NCI-H345 (cell line): ENCODE measurements at places on chromosomes 5 and 9.

DNA sequence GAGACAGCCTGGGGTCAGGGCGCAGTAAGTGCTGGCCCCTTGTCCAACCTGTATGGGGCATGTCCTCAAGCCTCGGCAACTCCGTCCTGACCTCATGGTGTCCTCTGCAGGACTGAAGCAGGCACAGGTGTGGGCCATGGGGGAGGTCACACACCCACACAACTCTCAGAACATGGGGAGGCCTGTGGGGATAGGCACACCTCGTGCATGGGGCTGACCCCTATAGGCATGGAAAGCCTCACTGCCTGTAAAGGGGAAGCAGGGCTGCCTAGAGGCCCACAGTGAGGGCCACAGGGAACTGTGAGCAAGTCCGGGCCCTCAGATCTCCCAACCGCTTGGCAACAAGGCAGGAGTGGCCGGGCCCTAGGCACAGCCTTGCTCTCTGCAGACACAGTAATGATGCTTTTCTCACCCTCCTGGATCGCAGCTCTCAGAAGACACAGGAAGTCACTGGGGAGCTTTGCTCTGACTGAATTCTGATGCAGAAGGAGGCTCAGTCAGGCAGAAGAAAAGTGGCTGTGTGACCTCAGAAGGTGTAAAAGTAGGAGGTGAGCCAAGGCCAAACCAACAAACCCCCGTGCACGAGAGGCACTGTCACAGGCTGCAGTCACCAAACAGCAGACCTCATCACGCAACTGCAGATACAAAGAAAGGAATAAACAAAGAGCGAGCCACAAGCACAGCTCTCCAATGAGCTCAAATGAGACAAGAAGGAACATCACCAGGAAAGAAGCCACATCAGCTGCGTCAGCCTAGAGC is 5.4 kb downstream of the IPPK start:
- DNase-seq = no peak

DNA sequence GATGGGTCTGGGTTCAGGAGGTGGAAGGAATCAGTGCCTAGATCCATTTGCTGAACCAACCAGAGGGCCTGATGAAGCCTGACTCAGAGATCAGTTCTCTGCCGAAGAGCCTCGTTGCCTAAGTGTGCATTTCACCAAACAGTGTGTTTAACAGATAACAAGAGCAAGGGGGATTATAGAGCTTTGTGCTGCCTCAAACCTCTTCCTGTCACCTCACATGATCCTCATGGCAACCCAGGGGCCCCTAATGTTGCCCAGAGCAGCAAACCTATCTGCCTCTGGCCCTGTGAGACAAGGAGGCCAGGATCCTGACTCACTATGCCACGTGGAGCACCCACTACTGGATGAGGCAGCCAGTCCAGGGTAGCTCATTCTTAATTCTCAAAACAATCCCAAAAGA is 66.3 kb upstream of the EPB41L4B start:
- DNase-seq = no peak

GRCh38 chr5:111784491-111785181 is 27.6 kb upstream of the NREP start:
- no peak for DNase-seq

DNA sequence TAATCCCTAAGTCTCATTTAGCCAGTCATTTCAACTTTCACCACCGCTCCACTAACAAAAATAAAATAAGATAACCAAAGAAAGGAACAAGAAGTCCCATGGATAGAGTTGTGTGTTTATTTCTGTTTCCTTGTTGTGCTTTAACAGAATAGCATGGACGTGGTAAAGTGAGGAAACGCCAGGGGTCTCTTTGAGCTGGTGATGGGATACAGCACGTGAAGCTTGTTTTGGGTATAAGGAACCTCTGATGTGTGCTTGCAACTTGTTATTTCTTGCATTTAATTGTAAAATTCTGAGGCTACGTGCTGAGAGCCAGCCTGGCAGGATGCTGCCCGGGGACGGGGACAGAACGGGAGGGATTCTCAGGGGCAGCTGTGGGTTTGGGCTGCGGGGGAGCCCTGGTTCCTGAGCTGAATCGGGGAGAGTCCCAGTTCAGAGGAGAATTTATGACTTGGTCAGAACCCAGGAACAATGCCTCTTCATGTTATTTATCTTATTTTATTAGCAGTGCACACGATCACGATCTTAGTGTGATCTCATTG is 63.4 kb downstream of the ANKRD33B start:
- no peak for DNase-seq

DNA sequence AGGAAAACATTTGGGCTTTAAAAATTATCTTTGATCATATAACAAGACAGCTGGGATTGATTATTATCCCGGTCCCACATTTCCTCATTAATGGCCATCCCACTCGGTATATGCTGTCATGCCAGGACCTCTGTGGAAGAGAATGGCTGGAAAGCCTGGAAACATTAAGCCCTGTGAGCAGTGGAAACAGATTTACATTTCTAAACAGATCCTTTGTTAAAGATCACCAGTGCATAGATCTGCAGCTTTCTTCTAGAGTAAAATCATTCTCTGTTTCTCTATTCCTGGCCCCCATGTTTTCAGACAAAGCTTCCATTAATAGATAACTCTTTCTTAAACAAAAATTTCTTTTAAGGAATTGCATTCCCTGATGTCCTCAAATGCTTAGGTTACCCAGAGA is 152.2 kb downstream of the CAVIN4 start:
- no peak for DNase-seq

- no peak for DNase-seq
Observed at GRCh38 chr9:81377320-81377719, 312.0 kb downstream of the TLE1 start.

- no peak for DNase-seq
Observed at GRCh38 chr5:172788771-172789686, 18.0 kb upstream of the DUSP1 start.

GRCh38 chr9:111985315-111985714 is 88.7 kb downstream of the UGCG start:
- DNase-seq = no peak

GRCh38 chr5:34597034-34598027 is 58.8 kb upstream of the RAI14 start:
- no peak for DNase-seq

DNA sequence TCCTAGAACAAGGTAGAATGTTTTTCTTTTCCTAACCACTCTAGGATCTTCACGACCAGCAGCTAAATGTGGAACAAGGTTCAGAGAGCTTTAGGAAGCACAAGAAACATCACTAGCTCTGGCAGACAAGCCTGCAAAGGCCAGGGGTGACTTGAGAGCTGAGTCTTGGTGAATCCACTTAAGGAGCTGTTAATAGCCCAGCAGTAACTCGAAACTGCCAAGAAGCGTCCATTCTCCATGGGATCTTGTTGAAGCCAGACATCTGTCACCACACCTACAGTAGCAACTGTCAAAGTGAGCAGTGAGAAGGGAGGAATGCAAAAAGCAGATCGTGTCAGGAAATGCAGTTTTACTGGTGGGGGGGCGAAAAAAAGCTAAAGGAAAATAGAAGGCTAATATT is 87.2 kb downstream of the ATPSCKMT start:
- no peak for DNase-seq

DNA sequence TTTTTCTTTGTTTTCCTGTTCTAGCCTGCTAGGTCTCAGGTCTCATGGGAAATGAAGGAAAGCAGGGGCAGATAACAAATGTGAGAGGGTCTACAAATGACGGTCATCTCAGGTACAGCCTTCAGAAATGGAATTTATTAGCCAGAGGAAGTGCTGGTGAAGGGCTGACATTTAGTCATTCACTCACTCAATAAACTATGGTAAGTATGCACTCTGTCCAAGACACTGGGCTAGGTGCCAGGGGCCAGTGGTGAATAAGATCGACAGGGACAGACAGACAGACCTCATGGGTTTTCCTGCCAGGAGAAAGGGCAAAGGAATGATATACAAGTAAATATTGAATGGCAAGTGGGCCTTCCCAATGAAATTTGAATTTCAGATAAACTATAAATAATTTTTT is 6.3 kb downstream of the PDE6A start:
- no peak for DNase-seq
